PC-3 (cell line): ENCODE measurements at places on chromosomes 12 and 14. TPM values are rescaled to one million over a fixed set of nuclear protein-coding genes. Genes with fewer than 3 reads are reported as not detected.

GRCh38 chr14:90677484-90678050 lies 138.7 kb downstream of the TTC7B start:
- DNase-seq, result peak; percentile 79

DNA sequence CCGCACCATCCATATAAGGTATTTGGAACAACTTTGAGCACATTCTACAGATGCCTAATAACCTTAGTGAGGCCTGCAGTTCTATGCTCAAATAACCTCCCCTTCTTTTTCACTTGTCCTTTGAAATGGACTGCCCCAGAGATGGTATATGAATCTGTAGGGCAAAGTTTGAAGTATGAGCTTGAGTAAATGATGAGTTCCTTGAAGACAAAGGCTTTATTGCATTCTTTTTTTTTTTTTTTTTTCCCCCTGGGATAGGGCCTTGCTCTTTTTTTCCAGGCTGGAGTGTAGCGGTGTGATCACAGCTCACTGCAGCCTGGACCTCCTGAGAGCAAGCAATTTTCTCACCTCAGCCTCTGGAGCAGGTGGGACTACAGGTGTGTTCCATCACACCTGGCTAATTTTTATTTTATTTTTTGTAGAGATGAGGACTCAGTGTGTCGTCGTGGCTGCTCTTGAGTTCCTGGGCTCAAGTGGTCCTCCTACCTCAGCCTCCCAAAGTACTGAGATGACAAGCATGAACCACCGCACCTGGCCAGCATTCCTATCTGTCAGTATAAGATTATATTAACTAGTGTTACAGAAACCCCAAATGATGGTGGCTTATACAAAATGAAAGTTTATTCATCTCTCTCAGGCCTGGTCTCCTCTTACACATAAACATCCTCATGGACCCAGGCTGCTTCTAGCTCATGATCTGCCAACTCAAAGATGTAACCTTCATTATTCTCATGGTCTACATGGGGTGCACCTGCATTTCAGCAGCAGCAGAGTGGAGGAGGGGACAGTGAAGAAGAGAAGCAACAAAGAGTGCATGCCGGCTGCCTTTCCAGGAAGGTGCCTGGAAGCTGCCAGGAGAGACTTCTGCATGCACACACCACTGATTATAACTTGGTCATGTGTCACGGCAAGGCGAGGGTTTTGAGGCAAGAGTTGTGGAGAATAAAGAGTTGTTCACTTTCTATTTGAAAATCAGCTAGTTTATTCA lies 101.4 kb downstream of the DUSP16 start:
- no peak for DNase-seq

- no peak for DNase-seq
These were observed 58.8 kb downstream of the TTC7B start for GRCh38 chr14:90757452-90757851.

- no peak for DNase-seq
These were observed 928.7 kb downstream of the LRFN5 start for GRCh38 chr14:42535397-42535796.

DNA sequence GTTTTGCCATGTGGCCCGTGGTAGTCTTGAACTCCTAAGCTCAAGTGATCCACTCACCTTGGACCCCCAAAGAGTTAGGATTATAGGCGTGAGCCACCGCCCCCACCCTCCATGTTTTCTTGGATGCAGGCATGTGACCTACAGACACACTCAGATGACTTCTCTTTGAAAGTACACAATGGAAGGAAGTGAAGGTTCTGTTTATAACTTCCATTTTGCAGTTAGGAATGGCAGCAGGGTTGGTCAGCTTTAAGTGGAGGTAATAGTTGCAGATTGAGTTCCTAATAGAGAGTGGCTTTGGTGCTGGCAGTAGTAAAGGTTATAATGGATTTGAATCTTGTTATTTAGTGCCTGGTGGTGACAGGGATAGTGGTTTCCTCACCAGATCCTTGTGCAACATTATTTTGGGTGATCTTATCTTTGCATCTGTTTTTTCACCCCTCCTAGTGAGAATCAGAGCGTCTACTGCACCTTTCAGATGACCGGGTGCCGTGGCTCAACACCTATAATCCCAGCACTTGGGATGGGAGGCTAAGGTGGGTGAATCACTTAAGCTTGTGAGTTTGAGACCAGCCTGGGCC lies 15.3 kb downstream of the LARP4 start:
- DNase-seq, result no peak

DNA sequence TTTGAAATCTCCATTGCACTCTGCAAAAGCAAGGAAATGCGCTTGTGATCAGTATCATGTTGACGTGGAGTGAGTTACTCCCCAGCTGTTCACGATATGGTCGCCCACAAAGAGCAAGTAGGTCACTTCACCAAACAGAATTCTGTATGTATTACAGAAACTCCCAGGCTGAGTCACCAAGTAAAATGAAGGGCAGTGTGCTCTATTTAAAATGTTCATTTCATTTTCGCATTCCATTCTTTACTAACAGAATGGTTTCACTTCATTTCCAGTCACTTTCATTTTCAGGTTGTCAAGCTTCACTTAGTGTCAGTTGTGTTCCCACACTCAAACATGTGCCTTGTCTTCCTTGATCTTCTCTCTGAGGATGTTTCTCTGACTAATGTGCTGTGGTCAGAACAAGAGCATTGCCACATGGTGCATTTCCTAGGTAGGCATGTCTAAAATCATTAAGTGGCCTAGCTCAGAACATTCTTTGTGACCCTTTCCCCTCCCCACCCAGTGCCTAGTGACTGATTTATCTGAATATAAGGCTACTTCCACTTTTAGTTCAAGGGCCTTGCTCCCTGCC lies 391.2 kb downstream of the RAD51B start:
- peak; percentile 78 for DNase-seq

- DNase-seq, result peak; percentile 74
These were observed 3.8 kb downstream of the POMT2 start for GRCh38 chr14:77316872-77317301.

- DNase-seq, result no peak
These were observed 58.5 kb downstream of the WNK1 start for GRCh38 chr12:810671-811415.

- DNase-seq, result peak; percentile 33
These were observed 65.3 kb upstream of the TMEM233 start for GRCh38 chr12:119528241-119528640.

- DNase-seq, result peak; percentile 74
These were observed 77.2 kb upstream of the PRICKLE1 start for GRCh38 chr12:42666671-42667243.

DNA sequence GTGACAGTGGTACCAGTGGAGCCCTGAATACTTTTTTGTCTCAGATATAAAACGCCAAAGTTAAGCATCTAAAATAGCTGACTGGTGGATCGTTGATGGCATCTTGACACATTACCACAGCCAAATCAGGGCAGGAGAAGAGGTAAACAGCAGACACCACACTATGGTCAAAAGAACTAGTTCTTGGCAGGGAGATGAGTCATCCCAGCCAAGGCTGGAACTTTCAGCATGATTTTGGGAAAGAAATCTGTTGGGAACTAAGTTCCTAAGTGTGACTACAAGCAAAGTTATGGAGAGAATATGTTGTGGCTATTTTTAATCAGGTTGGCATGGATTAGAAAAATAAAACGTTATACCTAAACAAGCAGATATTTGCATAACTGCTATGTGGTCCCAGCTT lies 36.9 kb downstream of the LGR5 start:
- peak; percentile 45 for DNase-seq

GRCh38 chr14:32808644-32809043 lies 130.0 kb upstream of the NPAS3 start:
- DNase-seq, result peak; percentile 51

GRCh38 chr14:22391908-22392565 lies 197.0 kb downstream of the DAD1 start:
- peak; percentile 85 for DNase-seq

DNA sequence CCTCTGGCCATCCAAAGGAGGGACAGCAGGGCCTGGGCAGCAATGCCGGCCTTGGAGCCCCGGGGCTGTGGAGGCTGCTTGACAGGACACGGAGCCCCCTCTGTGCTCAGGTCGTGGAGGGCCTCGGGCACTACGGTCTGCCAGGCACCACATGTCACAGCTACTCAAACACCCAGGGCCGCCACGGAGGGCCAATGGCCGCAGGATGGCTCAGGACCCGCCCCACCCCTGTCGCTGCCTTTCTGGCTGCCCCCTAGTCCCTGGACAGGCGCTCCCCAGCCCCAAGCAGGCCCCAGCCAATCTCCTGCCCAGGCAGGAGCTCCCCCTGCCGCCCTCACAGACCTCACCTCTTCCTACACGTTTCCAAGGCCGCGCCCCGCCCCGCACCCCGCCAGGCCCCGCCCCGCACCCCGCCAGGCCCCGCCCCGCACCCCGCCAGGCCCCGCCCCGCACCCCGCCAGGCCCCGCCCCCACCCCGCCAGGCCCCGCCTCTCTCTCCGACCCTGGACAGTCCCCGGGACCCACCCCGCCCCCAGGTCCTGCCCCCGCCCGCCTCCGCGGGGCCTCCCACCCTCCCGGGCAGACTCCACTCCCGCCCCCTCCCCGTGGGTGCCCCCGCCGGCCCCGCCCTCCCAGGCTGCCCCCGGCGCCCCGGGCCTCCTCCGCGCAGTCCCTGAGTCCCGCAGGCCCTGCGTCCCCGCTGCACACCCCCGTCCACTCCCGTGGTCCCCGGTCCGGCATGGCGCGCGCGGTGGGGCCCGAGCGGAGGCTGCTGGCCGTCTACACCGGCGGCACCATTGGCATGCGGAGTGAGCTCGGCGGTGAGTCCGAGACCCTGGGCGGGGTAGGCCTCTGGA lies at the start of gene ASPG:
TSS of gene ASPG (plus strand) at position 669 of the 857 bp plus-strand sequence. CDS start at position 740, 71 bp downstream.
- DNase-seq, result no peak

Gene ARHGAP9
- not detected in 2 replicates for total RNA-seq

Gene INSM2
- total RNA-seq, result 0.07 TPM in 1 of 2 replicates, not detected in the other

Gene IGFBP6
- total RNA-seq, result 256 and 299 TPM in 2 replicates

Gene RNASE7
- total RNA-seq, result not detected in 2 replicates

Gene MAP3K9
- 13.4 and 14.3 TPM in 2 replicates for total RNA-seq

Gene KLRF1
- total RNA-seq, result not detected in 2 replicates

Gene KRT77
- not detected in 2 replicates for total RNA-seq

Gene ANKRD33
- not detected in 2 replicates for total RNA-seq

Gene MTA1
- 82.3 and 102 TPM in 2 replicates for total RNA-seq

Gene PMCH
- not detected in 2 replicates for total RNA-seq
